NCI-H1436 treated with DMSO at 0.1 percent for 48 hours (cell line): ENCODE measurements at places on chromosomes 1 and 21.

DNA sequence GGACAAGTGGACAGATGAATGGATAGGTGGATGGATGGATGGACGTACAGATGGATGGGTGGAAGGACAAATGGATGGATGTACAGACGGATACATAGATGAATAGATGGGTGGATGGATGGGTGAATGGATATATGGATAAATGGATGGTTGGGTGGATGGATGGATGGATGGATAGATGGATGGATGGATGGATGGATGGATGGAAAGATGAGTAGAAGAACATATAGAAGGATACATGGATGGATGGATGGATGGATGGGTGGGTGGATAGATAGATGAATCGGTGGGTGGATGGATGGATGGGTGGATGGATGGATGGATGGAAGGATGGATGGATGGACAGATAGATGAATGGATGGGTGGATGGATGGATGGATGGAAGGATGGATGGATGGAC, 274.3 kb downstream of the KAZN start:
- no peak for DNase-seq

DNA sequence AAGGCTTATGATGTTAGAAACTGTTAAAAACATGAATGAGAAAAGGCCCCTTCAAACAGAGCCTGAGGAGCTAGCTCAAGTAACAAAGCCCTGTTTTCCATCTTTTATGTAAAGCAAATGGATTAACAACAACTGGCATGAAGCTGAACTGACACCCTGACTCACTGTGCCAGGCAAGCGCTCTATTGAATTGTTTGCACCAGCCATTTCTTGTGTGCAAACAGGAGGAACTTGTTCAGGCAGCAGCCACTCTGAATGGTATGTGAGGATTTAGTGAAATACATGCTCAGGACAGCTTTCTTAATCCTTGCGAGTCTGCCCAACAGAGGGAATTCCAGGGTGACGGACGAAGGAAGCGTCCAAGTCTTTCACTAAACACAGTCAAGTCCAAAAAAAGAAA, 291.1 kb upstream of the ADGRL2 start:
- no peak for DNase-seq

GRCh38 chr1:19828546-19828945, 13.5 kb upstream of the RNF186 start:
- no peak for DNase-seq

- no peak for DNase-seq
Measured at GRCh38 chr1:156509424-156510034, 9.0 kb upstream of the MEF2D start.

DNA sequence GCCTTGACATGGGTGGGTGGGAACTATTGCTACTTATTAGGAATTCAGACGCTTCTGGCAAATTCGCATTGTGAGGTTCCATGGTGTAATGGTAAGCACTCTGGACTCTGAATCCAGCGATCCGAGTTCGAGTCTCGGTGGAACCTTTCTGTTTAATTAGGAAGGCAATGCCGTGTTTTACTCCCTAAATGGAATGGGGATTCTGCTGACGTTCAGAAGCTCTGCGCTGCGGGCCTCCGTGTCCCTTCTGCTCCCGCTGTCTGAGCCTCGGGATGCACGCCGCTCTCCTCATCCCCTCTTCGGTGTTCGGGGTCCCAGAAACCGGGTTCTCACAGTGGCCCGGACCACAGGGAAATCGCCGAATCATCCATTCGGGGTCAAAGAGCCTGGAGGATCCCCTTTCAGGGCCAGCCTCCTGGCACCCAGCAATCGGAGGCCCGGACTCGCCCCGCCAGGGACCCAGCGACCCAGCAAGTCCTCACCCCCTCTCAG, 280.3 kb downstream of the FAM72C start:
- no peak for DNase-seq

- no peak for DNase-seq
Measured at GRCh38 chr1:47399138-47399845, 16.8 kb upstream of the FOXE3 start.

DNA sequence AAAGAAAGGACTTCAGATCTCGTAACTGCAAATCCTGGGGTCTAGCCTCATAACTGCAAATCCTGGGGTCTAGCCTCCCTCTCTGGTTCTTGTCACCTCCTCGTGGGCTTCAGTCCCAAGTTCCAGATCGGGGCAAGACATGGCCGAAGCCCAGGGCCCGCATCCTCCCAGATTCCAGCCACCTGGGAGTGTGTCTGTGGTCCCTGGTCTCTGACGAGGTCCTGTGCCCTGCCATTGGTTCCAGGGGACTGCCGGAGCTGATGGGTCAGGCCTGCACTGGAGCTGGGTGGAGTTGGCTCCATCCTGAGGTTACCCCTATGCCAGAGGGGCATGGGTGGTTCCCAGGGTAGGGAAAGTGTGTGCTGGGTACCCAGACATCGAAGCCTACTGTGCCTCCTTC, 17.7 kb upstream of the C1orf174 start:
- DNase-seq: no peak

DNA sequence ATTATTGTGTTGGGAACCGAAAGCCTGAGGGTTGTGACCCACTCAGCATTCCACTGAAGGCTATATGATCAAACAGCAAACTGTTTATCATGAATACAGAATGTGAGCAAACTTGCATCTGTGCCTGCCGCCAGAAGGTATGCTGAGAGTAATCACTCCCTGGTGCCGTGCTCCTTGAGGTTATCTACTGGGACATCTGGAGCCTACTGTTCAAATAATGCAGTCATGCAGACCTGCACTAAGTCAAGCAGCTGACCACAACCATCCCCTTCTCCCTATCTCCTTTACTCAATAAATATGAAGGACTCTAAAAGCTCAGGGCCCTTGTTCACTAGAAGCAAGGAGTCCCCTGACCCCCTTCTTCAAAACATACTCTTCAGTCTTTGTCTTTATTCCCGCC, 13.5 kb downstream of the GSTM5 start:
- DNase-seq: no peak

DNA sequence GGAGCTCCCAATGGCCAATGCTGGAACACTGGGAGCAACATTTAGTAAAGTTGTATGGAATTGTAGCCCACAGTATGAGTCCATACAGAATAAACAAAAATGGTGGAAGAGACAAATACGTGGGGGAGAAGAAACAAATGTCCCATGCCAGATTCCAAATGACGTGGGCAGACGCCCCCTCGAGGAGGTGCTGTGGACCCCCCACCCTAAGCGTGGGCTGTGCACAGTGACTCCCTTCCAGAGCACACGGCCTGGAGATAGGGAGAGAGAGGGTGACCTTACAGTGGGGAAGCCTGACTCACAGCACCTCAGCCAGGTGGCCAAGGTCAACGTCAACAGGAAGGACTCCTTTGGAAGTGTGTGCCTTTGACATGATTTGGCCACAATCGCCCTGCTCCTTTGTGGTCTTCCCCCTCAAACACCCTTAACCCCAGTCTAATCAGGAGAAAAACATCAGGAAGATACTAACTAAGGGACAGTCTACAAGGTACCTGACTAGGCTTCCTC, 13.7 kb upstream of the PDE9A start:
- no peak for DNase-seq

DNA sequence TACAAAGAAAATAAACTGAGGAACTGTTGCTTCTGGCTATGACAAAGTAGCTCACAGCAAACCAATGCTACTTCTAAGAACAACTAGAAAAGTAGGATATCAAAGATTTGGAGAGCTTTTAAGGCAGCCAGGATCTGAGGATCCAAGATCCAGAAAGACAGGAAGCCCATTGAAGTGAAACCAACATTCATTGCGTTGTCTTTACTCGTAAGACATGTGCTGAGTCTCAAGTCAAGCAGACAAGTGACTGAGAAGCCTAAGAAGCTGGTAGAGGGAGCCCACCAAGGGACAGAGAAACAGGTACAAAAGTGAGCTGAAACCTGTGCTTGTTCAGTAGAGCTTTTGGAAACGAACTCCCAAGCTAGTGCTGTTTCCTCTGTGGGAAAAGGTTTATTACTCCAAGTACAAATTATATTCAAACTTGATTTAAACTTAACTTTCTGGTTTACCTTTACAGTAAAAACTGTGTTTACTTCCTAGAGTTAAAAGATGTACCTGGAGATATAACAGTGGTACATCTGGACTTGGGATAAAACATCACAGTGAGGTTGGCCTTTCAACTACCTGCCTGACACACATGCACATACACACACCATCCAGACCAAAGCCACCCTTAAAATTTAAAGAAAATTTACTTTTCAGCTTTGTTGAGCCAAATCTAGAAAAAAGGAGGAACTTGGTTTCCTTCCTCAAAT, 41.2 kb downstream of the NME7 start:
- no peak for DNase-seq

DNA sequence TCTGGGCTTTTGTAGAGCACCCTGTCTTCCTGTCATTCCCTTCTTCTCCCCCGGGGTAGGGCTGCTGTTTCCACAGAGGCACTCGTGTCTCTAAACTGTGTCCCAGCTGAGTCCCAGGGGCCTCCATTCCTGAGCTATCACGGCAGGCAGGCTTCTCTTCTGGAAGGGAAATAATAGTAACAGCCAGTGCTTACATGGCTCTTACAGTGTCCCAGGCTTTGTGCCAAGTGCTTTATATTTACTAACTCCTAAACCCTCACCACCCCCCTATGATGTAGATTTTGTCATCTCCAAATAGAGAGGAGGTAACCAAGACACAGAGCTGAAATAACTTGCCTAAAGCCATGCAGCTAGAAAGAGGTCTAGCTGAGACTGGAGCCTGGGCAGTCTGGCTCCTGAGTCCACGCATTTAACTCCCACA, 1.4 kb upstream of the CELF3 start:
- no peak for DNase-seq

GRCh38 chr1:220224033-220224432, 48.2 kb downstream of the RAB3GAP2 start:
- DNase-seq: no peak

GRCh38 chr1:10592373-10592772, 117.6 kb downstream of the PEX14 start:
- DNase-seq: no peak

- no peak for DNase-seq
Measured at GRCh38 chr1:112937495-112937894, 18.5 kb downstream of the SLC16A1 start.

- no peak for DNase-seq
Measured at GRCh38 chr1:196401452-196401833, 206.8 kb downstream of the KCNT2 start.

DNA sequence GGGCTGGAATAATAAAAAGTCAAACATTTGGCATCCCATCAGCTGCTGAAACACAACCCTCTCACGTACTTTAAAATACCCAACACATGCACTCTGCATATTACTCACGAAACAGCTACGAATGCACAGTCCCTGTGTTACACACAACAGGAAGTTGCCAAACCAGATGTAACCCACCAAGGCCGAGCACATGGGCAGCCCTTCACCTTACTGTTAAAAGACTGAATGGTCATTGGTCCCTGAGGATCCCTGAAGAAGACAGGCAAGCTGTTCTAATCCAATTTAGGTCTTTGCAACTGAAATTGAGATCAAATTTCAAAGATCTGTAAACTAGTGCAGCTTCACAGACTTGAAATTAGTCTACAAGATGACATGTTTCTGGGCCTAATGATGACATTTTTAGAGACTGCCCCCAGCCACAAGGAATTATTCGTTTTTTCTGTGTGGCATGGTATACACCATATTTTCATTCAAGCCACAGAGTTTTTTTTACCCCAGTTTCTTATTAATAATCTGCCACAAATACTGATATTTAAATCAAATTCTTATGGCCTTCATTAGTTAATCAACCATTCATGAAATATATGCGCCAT, 25.6 kb upstream of the IER5 start:
- DNase-seq: no peak

DNA sequence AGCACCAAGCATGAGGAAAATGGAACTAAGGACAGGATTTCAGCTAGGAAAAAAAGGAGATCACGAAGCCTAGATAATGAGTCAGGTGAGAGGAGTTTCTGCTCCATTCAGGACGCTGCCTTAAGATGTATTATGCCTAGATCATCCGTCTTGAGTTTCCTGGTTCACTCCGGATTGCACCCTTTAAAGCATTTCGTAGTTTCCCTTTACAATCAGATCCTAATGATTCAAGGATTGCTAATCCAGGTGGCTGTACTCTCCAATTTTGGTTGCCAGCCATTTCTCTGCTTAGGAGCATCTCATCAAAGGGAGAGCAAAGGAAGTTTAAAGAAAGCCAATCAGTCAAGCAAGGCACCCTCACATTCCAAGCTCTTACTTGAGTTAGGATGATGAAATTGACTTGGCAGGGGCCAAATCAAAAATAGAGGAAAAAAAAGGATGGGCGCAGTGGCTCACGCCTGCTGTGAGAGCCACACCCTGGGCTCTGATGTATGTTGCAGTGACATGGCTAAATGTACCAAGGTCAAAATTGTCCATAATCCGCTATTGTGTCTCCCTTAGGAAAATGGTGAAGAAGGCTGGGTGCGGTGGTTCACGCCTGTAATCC, 156.9 kb upstream of the SOD1 start:
- no peak for DNase-seq
